ENCODE measurements at places on chromosomes 2 and 18. TPM values are rescaled to one million over a fixed set of nuclear protein-coding genes. Genes with fewer than 3 reads are reported as not detected.
A peak's percentile ranks its signal among the peaks of the same experiment; 100 is the strongest.

KIF1A gene
- total RNA-seq = 279 TPM

UGT1A5 gene
- total RNA-seq = not detected

PLCD4 gene
- 0.28 TPM for total RNA-seq

GRCh38 chr2:179180242-179180641 is 84.4 kb downstream of the SESTD1 start:
- peak overlapping the region; percentile 67 for H3K27ac ChIP-seq
- peak overlapping the region; percentile 8 for H3K4me3 ChIP-seq
- peaks cover 5% of the 10 kb centered on the region for H3K36me3 ChIP-seq
- DNase-seq = no peak
- no peaks in the 10 kb centered on the region for H3K27me3 ChIP-seq

- H3K4me1 ChIP-seq = peaks cover 29% of the 10 kb centered on the region
- H3K36me3 ChIP-seq = no peaks in the 10 kb centered on the region
- no peak for DNase-seq
These were observed 21.9 kb upstream of the ACKR3 start for GRCh38 chr2:236547725-236548124.

GRCh38 chr2:26483957-26484565 is 6.1 kb upstream of the OTOF start:
- no peaks in the 10 kb centered on the region for H3K36me3 ChIP-seq
- no peaks in the 10 kb centered on the region for H3K27me3 ChIP-seq
- DNase-seq = no peak
- H3K27ac ChIP-seq = peak overlapping the region; percentile 22

DNA sequence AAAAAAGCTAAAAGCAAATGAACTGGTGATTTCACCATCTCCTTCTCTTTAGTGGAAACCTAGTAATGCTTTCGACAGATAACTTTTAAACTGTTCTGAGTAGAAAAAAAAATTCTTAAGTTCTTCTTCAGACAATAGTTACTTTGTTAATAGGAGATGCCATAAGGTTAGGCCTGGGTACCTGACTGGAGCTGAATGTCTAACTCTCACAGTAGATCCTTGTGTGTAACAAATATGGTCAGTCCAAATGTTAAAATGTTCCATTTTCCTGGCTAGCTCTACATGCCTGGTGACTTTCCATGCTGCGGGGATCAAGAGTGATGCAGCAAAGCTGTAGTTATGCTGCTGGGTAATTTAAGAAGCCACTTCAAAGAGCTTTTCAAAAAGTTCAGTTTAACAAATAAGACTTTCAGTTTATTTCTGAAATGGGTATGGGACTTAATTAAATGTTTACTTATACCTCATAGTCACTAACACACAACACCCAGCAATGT is 264.0 kb upstream of the SESTD1 start:
- peaks cover 10% of the 10 kb centered on the region for H3K4me1 ChIP-seq
- no peak for DNase-seq
- no peaks in the 10 kb centered on the region for H3K36me3 ChIP-seq
- H3K27ac ChIP-seq = no peak overlapping the region
- H3K4me3 ChIP-seq = no peak overlapping the region
- H3K27me3 ChIP-seq = no peaks in the 10 kb centered on the region

Data from WTC11 (cell line).